Mesendoderm (in vitro differentiated cells): ENCODE measurements at places on chromosomes 1 and 21.

DNA sequence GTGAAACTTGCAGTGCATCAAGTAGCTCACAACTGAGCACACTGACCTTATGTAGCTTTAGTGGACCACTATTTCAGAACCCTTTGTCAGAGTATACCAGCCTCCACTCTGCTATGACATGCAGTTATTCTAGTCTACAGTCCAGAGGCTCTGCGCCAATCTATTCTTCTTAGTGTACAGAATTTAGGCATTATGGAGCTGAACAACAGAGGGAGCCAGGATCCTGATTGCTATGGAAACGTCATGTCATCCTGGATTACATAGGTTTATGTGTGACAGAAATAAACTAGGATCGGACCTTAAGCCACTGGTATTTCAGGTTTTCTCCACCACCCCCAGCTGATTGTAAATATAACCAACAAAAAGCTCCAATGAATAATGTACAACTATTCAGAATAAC lies 48.1 kb upstream of the EEIG2 start:
- no peaks in the 10 kb centered on the region for H3K36me3 ChIP-seq
- no peaks in the 10 kb centered on the region for H3K4me1 ChIP-seq
- no peak overlapping the region for H3K27ac ChIP-seq
- no peak overlapping the region for H3K4me3 ChIP-seq
- no peak for DNase-seq

- H3K36me3 ChIP-seq = no peaks in the 10 kb centered on the region
- H3K4me3 ChIP-seq = no peak overlapping the region
- H3K27ac ChIP-seq = no peak overlapping the region
- peaks cover 4% of the 10 kb centered on the region for H3K4me1 ChIP-seq
- DNase-seq = no peak
Measured at GRCh38 chr1:7457811-7458210, 313.3 kb upstream of the VAMP3 start.

DNA sequence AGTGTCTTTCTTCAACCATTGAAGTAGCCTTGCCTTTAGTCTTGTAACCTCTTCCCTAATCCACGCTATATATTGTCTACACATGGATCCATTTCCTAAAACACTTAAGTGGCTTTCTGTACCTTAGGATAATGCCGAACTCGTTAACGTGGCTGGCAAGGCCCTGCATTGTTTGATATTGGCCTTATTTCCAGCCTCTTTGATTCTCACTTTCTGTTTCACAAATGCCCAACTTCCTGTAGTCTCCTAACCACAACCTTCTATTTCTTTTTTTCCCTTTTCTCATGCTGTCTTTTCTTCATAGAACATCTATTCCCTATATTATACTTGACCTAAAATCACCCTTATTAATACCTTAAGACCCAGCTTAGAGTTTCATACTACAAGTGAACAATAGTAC lies 536.0 kb downstream of the LMO4 start:
- no peaks in the 10 kb centered on the region for H3K27me3 ChIP-seq
- H3K36me3 ChIP-seq = no peaks in the 10 kb centered on the region
- H3K4me3 ChIP-seq = no peak overlapping the region

DNA sequence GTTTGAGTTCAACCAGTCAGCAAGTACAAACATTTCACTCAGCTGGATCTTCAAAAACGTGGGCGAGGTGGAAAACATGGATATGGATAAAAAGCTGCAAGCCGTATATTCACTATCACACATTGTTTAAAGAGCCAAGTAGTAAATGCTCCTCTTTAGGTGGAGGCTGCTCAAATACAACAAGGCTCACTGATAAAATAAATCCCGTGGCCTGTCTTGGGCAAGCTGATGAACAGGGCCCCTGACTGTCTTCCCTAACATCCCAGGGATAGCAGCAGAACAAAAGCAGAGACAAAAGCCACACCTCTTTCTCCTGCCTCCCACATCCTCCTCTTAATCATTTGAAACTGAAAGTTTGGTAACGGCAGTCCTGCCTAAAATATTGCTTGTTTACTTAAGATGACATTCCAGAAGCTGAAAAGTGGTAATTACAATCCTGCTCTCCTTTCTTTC lies 357.7 kb downstream of the TTLL7 start:
- H3K4me1 ChIP-seq = no peaks in the 10 kb centered on the region
- H3K27ac ChIP-seq = no peak overlapping the region
- DNase-seq = peak; percentile 11
- no peaks in the 10 kb centered on the region for H3K36me3 ChIP-seq
- no peaks in the 10 kb centered on the region for H3K27me3 ChIP-seq

DNA sequence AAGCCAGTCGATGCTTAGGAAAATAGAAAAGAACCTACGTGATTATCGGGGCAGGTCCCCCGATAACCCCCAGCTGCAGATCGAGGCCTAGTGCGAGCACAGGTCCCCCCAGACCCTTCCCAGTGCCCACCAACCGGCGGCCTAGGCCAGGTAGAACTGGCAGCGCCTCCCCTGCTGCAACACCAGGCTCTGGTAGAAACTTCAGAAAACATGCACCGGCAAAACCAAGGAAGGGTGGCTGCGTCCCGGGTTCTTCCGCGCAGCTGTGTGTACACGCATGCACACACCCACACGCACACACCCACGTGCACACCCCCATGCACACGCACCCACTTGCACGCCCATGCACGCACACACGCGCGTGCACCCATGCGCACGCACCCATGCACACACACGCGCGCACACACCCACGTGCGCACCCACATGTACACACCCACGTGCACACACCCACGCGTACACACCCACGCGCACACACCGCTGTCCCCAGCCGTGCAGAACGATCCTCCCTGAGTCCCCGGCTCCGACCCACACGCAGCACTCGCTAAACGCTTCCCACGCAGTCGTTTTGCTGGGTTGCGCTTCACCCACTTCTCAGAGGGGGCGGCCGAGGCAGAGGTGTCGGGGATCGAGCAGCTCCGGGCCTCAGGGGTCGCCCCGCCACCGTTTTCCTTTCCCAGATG lies 5.2 kb downstream of the TSPEAR start:
- H3K36me3 ChIP-seq = no peaks in the 10 kb centered on the region
- H3K27ac ChIP-seq = peak overlapping the region; percentile 20
- peaks cover 26% of the 10 kb centered on the region for H3K4me1 ChIP-seq
- peak overlapping the region; percentile 14 for H3K4me3 ChIP-seq
- DNase-seq = no peak

DNA sequence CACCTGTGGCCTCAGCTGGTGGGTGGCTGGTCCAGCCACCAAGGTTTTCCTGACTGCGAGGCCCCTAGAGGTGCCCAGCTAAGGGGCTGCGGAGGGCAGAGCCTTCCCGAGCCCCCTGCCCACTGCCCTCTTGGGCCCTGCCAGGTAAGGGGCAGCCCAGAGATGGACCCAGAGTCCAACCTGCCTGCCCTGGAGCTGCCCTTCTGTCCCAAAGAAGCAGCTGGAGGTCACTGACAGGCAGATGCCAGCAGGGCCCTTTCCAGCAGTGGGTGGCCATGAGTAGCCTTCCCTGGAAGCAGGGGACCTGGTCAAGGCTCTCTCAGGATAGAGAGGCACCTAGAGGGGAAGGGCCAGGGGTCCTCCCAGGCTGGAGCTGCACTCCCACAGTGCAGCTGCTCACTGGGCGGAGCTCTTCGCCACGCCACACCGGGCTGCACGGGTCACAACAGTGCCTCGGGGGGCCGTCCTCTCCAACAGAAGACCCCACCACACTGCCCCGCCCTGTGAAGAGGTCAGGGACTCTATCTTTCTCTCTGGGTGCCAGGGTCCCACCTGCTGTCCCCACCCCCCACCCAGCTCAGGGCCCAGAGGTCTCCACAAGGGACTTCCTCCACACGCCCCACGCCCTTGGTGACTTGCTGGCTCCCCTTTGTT lies 10.9 kb upstream of the GNB1 start:
- no peaks in the 10 kb centered on the region for H3K4me1 ChIP-seq
- no peak for DNase-seq
- no peaks in the 10 kb centered on the region for H3K27me3 ChIP-seq
- H3K4me3 ChIP-seq = no peak overlapping the region

DNA sequence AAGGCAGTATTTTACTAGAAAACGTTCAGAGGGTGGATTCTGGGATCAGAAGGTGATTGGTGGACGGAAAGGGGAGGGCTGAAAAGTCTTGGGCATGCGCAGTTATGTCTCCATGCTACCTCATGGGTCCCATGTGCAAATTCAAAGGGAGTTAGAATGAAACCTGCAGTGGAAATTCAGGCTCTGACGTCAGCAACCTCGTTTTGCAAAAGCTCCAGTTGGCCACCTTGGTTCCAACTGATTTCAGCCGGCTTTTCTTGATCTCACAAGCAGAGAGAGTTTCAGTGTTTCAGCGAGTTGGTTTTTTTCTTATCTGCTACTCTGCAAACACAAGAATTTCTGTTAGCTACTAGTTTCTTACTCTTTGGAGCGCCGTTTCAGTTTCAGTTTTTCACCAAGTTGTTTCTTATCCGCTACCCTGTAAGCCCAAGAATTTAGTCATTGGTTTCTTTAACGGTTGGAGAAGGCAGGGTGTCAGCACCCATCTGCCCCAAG lies 69.8 kb upstream of the PGBD5 start:
- no peak overlapping the region for H3K4me3 ChIP-seq
- no peak for DNase-seq
- no peaks in the 10 kb centered on the region for H3K4me1 ChIP-seq
- H3K27ac ChIP-seq = no peak overlapping the region

GRCh38 chr1:100699744-100700143 lies 19.8 kb upstream of the VCAM1 start:
- no peak overlapping the region for H3K4me3 ChIP-seq
- no peak overlapping the region for H3K27ac ChIP-seq
- H3K4me1 ChIP-seq = no peaks in the 10 kb centered on the region

GRCh38 chr1:70333245-70333644 lies 21.3 kb downstream of the ANKRD13C start:
- H3K36me3 ChIP-seq = no peaks in the 10 kb centered on the region
- H3K4me1 ChIP-seq = peaks cover 5% of the 10 kb centered on the region
- H3K4me3 ChIP-seq = no peak overlapping the region
- DNase-seq = peak; percentile 63

GRCh38 chr1:2183937-2184334 lies 10.6 kb downstream of the FAAP20 start:
- H3K4me1 ChIP-seq = no peaks in the 10 kb centered on the region
- peaks cover 3% of the 10 kb centered on the region for H3K36me3 ChIP-seq
- H3K27ac ChIP-seq = no peak overlapping the region
- no peak for DNase-seq
- no peak overlapping the region for H3K4me3 ChIP-seq

GRCh38 chr21:34935452-34935851 lies 113.7 kb downstream of the RUNX1 start:
- no peak overlapping the region for H3K27ac ChIP-seq
- H3K4me3 ChIP-seq = no peak overlapping the region
- DNase-seq = no peak
- no peaks in the 10 kb centered on the region for H3K27me3 ChIP-seq
- no peaks in the 10 kb centered on the region for H3K36me3 ChIP-seq

GRCh38 chr1:193185901-193186731 lies at the start of gene B3GALT2:
Gene B3GALT2 (minus strand): TSS chr1:193186613. CDS start chr1:193181562, 5,051 bp downstream.
- no peaks in the 10 kb centered on the region for H3K4me1 ChIP-seq
- H3K4me3 ChIP-seq = no peak within 1 kb of the TSS
- DNase-seq = no peak
- H3K27me3 ChIP-seq = no peaks in the 10 kb centered on the region
- H3K27ac ChIP-seq = no peak within 1 kb of the TSS
- no peaks in the 10 kb centered on the region for H3K36me3 ChIP-seq

DNA sequence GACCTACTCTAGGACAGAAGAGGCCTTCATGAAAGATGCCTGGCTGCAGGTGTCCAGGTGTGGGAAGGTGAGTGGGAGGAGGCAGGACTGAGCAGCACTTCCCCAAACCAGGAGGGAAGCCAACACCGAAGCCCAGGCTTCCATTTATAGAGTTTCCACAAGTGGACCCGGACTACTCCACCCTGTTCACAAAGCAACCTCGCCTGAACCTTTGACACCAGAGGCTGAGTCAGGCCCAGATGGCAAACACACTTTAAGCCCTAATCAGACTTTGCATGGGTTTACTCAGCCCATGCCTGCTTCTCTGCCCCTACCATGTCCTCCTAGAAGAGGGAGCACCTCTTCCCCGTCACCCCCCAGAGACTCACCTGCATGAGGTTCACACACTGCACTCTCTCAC lies 14.0 kb downstream of the PRR9 start:
- no peak overlapping the region for H3K4me3 ChIP-seq
- H3K36me3 ChIP-seq = no peaks in the 10 kb centered on the region
- H3K4me1 ChIP-seq = peaks cover 4% of the 10 kb centered on the region
- H3K27ac ChIP-seq = no peak overlapping the region
- DNase-seq = no peak
- no peaks in the 10 kb centered on the region for H3K27me3 ChIP-seq

- H3K36me3 ChIP-seq = no peaks in the 10 kb centered on the region
- peaks cover 20% of the 10 kb centered on the region for H3K4me1 ChIP-seq
- peak overlapping the region; percentile 51 for H3K27ac ChIP-seq
- peak; percentile 94 for DNase-seq
Measured at GRCh38 chr1:167136191-167136614, 42.3 kb downstream of the STYXL2 start.

DNA sequence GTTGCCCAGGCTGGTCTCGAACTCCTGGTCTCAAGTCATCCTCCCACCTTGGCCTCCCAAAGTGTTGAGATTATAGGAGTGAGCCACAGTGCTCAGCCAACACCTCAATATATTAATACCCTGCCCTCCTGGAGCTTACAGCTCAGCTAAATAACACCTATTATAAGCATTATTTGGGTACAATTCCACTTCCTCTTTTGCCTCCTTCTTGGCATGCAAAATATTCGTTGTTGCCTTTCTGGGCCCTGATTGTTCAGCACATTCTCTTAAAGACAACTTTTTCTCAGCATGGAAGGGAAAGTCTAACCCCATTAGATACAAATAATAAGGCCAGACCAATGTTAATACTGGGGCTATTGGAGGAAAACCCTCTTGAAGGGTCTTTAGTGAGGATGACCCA lies 2.8 kb downstream of the PAQR7 start:
- no peak overlapping the region for H3K4me3 ChIP-seq
- H3K27me3 ChIP-seq = no peaks in the 10 kb centered on the region
- H3K4me1 ChIP-seq = peaks cover 6% of the 10 kb centered on the region
- no peak overlapping the region for H3K27ac ChIP-seq

DNA sequence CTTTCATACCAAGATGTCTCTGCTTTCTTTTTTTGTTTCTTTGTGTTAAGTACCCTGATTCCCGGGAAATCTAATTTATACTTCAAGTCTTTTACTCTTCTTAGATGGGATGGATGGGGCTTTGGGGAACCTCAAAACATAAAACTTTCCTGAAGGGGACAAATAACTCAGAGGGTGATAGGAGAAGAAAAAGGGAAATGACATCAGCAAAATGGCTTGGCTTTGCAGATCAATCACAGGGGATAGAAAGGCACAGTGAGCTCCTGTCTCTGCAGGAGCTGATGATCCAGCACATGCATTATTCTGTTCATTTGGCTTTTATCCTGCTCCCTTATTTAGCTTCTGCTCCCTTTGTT lies 1.4 kb upstream of the CA14 start:
- H3K27me3 ChIP-seq = no peaks in the 10 kb centered on the region
- H3K4me3 ChIP-seq = no peak overlapping the region
- H3K4me1 ChIP-seq = peaks cover 9% of the 10 kb centered on the region
- H3K27ac ChIP-seq = peak overlapping the region; percentile 88

DNA sequence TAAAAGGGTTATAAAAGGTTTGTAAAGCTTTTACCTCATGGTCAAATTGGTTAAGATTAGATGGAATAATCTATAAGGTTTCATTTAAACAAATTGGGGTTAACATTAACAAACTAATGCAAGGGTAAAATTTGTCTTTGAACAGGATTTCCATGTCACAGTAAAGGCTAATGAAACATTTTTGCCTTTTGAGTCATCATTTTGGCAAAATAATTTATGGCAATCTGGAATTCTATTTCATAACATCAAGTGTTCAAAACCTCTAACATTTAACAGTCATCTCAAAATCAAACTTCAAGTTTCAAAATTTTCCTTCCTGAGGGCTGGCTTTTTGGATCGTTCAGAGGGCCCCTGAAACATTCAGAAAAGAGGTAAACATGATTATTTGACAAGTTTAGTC lies 6.6 kb upstream of the CD46 start:
- no peak overlapping the region for H3K27ac ChIP-seq
- no peaks in the 10 kb centered on the region for H3K4me1 ChIP-seq
- H3K36me3 ChIP-seq = no peaks in the 10 kb centered on the region
- no peak overlapping the region for H3K4me3 ChIP-seq
- no peak for DNase-seq
